Fibroblast of mammary gland (primary cell): ENCODE measurements at places on chromosomes 6 and 20.

GRCh38 chr6:137165375-137166246 is 7.8 kb downstream of the IL22RA2 start:
- peak; percentile 24 for DNase-seq

DNA sequence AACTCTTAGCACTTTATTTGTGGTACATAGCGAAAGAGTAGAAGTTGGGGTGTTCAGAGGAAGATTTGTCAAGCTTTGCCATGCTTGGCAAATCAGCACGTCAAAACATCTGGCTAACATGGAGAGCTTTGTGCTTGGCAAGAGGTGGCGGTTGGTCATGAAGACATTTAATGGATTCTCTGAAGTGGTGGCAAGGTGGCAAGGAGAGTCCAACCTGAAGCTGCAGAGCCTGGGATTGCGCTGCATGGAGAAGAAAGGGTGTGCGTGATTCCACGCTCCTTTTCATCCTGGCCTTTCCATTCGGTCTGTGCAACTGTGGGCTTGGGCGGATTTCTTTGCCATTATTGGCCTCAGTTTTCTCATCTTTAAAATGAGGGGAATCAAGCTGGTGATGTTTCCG is 3.1 kb downstream of the PYGB start:
- DNase-seq, result no peak

- peak; percentile 47 for DNase-seq
These were observed 83.6 kb downstream of the SIM1 start for GRCh38 chr6:100381111-100381510.

- DNase-seq, result no peak
These were observed at the start of gene DEFB110 for GRCh38 chr6:50021894-50022293. Gene DEFB110, minus strand, starts transcription at chr6:50021994. Its CDS starts 59 bp downstream, at chr6:50021935.

GRCh38 chr20:57411406-57412283 is 20.4 kb downstream of the RBM38 start:
- DNase-seq, result no peak

GRCh38 chr6:111573892-111574797 is 31.5 kb downstream of the TRAF3IP2 start:
- peak; percentile 98 for DNase-seq

- DNase-seq, result no peak
These were observed 13.8 kb downstream of the HECA start for GRCh38 chr6:139148557-139149235.

DNA sequence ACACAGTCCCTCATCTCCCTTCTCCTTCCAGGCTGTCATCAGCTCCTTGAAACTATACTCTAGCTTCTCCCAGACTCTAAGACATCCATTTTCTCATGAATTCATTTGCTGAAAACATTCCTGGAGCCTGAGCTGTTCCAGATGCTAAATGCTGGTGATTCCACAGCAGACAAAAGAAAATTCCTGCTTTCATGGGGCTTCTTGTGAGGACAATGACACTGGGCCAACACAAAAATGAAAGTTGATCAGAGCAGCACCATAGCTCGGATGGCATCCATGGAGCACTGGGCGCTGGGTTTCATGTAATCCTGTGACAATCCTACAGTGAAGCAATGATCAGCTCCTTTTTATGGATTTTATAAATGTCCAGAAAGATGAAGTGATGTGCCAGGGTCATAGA is 47.4 kb upstream of the STX16 start:
- DNase-seq, result no peak

DNA sequence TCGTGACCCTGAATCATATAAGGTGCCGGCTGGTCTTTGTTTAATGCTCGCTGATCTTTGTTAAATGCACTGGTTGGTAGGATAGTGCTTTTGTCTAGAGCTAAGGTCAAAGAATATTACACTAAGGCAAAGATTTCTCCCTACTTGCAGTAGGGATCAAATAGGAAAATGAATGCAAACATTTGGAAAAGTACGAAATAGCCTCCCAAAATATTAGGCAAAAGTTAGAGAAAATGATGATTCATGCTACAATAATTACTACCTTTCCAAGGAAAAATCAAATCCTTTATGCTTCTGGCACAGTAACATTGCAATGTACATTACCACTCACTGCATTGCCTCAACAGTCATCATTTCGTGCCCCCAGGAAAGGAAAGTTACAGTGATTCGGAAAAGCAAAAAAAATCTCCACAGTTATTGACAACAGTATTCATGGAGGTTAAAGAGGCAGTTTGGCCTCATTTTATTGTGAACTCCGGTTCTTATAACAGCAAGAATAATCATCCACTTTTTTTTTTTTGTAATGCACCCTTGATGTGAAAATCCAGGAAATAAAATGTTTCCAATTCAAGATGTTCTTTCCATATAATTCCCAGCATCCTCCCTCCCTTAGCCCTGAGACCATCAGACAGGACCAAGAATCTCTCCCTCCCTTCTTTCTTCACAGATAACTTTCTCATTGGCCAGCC is 61.7 kb upstream of the ZMYND8 start:
- DNase-seq, result no peak

DNA sequence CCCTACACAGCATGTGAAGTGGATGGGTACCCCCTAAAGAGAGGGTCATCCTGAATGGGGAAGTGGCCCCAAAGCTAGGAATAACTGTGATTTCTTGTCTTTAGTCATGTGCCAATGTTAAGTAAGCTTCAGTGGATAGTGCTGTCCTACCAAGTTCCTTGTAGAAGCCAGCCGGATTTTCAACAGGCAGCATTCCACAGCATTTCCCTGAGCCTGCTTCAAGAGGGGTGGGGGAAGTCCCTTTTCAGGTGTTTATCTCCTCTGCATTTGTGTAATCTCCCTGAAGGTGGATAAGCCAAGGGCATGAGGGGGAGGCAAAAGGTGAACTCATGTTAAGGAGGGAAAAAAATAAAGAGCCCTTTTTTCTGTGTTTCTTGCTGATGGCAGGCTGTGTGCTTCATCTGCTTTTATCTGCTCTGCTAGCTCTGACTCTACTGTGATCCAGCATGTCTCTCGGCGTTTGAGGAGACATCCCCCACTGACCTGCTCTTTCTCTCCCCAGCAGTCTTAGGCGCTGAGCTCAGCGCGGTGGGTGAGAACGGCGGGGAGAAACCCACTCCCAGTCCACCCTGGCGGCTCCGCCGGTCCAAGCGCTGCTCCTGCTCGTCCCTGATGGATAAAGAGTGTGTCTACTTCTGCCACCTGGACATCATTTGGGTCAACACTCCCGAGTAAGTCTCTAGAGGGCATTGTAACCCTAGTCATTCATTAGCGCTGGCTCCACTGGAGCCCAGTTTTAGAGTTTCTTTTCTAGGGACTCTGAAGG is 1.9 kb downstream of the EDN1 start:
- DNase-seq, result no peak

DNA sequence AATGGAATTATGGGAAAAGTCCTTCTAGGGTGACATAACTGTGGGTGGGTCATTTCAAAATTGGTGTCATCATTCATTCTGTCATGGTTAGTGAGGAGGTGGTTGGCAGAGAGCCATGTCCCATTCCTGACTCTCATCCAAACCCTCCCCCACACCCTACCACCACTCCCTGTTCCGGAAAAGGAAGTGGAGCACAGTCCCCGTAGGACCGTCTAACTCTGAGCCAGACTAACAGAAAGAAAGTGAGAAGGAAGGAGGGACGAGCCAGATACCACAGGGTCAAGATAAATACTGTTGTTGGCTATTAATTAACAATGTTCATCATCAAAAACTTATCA is 4.8 kb downstream of the TRIM10 start:
- DNase-seq, result peak; percentile 67

GRCh38 chr20:24684421-24684871 is 215.0 kb downstream of the SYNDIG1 start:
- DNase-seq, result no peak

GRCh38 chr6:163813979-163814493 is 399.5 kb downstream of the QKI start:
- no peak for DNase-seq

- DNase-seq, result no peak
These were observed 52.5 kb downstream of the PRND start for GRCh38 chr20:4774207-4774606.

GRCh38 chr6:149182262-149182661 is 135.2 kb upstream of the TAB2 start:
- DNase-seq, result no peak

DNA sequence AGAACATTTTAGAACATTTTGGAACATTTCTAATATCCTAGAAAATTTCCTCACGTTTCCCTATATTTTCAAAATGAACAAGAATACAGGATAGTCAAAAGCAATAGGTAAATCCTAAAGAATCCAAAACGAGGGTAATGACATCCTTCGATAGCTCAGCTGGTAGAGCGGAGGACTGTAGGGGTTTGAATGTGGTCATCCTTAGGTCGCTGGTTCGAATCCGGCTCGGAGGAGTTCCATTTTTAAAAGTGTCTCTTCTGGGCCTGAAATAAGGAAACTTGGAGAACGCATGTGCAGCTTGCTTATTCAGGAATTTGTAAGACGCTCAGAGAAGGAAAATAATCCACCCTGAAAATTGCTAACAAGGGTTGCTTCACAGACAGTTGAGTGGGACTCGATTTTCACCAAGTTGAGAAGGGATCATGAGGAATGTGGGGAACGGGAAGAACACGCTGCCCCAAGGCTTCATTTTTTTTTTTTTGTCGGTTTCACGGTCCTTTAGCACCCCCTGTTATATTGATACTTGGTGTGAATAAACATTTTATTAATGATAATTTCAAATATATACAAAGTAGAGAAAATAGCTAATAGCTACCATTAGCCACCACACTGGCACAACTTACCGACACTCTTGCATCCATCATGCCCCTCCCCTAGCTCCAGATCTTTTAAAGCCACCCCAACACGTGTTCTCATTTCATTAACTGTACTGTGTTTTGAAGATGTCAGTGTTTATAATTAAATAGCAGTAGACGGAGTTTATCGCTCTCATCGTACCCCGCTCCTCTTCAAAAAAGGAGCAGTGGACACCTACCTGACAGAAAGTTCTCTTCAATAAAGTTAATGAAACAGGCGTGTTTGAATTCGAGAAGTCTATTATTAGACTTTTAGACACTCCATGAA is 1.8 kb upstream of the ABT1 start:
- peak; percentile 89 for DNase-seq

DNA sequence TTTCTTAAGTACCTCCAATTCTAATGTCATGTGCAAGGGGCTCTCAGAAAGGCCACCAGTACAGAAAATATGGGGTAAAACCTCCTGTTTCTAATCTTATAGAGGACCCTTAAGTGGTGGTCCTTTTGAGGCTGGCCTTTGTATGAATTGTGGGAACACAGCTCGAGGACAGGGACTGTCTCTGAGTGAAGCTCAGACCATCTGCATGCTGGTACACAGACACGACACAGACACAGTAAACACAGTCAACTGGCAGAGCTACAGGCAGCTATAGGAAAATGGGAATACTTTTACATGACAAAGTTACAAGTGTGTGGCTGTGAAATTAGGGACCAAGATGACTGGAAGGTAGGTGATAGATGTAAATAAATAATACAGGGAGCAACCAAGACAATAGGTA is 143.9 kb upstream of the PREP start:
- DNase-seq, result no peak

GRCh38 chr20:47232518-47232917 is 124.0 kb downstream of the ZMYND8 start:
- DNase-seq, result no peak
